ENCODE measurements at places on chromosomes 12 and 14.

GRCh38 chr14:52269100-52269499 is 1.6 kb downstream of the PTGDR start:
- no peak for DNase-seq

GRCh38 chr12:92506891-92507290 is 195.9 kb upstream of the PLEKHG7 start:
- DNase-seq = no peak

GRCh38 chr14:97802430-97803373 is 1005.5 kb downstream of the VRK1 start:
- DNase-seq = no peak

GRCh38 chr14:71060825-71061455 is 153.7 kb downstream of the PCNX1 start:
- DNase-seq = no peak

GRCh38 chr14:82999802-83000201 is 1466.1 kb upstream of the SEL1L start:
- DNase-seq = no peak

GRCh38 chr12:69998011-69998410 is 173.0 kb downstream of the MYRFL start:
- DNase-seq = no peak

DNA sequence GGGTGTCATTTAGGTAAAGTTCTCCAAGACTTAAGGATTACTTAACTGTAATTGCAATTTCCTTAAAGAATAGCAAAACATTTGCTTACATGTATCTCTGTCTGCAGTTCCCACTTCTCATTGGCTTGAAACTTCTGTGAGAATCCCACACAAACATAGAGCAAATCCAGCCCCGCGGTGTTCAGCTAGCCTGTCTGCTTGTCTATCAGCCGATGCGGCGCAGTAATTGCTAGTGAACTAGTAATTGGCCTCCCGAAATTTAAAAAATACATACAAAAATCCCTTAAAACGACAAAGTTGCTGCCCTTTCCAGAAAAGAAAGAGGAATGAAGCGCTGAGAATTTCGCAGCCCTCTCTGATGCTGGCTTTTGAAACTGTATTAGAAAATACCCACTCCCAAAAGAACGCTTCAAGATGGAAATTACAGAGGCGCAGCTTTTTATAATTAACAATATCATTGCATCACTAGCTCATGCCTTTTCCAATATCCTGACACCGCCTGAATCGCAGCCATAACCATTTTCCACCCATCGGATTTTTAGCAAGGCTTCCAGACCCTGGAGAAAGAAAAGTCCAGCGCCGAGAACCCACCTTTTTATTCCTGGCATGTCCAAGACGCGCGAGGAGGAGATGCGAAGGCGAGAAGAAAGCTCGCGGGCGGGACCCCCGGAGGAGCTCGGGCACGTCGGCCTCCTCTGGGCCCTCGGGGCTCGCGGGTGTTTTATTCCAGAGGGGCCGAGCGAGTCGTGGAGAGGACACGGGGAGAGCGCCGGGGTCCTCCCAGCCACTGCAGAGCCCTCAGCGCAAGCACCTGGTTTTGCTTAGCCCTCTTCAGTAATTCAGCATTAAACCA is 646 bp downstream of the FBLN5 start:
- DNase-seq = no peak

GRCh38 chr12:40832668-40833067 is 140.4 kb downstream of the CNTN1 start:
- DNase-seq = no peak

DNA sequence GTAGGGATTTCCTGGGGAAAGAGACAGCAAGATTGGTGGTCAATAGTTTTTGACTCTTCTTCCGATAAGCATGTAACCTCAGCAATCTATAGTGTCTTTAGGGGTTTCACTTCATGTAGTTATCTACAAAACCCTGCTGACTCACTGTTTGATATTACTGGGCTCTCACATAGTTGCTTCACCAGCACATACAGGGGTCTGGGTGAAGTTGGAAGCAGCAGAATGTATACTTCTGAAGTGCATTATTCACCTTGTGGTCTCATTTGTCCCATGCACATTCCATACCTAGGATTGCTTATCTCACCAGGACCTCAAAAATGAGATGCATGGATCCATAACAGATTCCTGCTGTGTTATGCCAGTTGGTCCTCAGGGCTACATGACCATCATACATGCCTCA is 280.0 kb downstream of the LRIG3 start:
- DNase-seq = no peak

GRCh38 chr12:26149968-26150500 is 25.2 kb upstream of the BHLHE41 start:
- DNase-seq = no peak

DNA sequence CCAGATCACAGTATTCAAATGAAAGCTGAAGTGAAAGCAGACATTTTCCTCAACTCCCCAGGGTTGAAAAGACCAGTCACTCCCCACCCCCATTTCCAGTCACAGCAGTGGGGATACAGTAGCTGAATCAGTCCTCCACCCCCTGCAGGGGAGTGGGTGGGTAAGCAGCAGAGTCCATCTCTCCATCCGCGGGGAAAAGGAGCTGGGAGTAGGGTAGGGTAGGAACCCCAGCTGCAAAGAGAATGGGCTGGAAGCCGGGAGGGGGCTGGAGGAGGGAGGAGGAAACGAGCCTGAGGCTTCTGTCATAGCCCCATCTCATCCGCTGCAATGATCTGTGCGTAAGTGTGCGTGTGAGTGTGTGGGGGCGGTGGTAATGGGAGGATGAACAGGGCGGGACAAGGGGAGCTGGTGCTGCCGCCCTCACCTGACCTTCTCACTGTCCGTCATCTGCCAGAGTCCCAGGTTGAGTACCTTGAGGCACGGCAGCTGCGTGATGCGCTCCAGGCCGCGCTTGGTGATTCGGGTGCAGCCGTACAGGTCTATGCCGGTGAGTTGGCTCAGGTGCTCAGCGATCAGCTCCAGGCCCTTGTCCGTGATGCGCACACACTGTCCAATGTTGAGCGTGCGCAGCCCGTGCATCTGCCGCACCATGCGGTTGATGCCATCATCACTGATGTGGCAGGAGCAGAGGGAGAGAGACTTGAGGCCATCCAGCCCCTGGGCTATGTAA is 1.8 kb downstream of the FBXL14 start:
- DNase-seq = peak; percentile 24

- peak; percentile 88 for DNase-seq
These were observed 28.2 kb upstream of the SMUG1 start for GRCh38 chr12:54216797-54217661.

- DNase-seq = no peak
These were observed 209.9 kb upstream of the HMGA2 start for GRCh38 chr12:65614259-65614889.

GRCh38 chr12:64633940-64634337 is 23.6 kb downstream of the RASSF3 start:
- DNase-seq = peak; percentile 50

DNA sequence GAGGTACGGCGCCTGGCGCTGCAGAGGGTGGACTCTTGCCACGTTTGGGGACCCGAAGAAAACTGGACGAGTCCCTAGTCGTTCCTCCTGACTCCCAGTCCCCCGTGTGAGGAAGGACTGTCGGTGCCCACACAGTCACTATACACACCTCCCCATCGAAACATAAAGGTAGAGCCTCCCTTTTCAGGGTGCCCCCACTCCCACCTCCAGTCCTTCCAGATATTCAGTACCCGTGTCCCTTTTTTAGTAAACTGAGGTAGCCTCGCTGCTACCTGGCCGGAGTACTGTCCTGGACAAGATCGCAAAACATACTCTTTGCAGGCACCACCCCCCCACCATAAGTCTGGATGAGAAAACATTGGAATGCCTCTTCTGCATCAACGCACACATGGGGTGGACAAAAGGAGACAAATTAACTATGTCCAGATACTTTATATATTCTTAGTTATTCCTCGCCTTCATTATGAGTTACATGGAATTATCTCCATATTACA is 610 bp upstream of the KMT2D start:
- no peak for DNase-seq

GRCh38 chr12:69123919-69124638 is 115.3 kb upstream of the CPSF6 start:
- no peak for DNase-seq

DNA sequence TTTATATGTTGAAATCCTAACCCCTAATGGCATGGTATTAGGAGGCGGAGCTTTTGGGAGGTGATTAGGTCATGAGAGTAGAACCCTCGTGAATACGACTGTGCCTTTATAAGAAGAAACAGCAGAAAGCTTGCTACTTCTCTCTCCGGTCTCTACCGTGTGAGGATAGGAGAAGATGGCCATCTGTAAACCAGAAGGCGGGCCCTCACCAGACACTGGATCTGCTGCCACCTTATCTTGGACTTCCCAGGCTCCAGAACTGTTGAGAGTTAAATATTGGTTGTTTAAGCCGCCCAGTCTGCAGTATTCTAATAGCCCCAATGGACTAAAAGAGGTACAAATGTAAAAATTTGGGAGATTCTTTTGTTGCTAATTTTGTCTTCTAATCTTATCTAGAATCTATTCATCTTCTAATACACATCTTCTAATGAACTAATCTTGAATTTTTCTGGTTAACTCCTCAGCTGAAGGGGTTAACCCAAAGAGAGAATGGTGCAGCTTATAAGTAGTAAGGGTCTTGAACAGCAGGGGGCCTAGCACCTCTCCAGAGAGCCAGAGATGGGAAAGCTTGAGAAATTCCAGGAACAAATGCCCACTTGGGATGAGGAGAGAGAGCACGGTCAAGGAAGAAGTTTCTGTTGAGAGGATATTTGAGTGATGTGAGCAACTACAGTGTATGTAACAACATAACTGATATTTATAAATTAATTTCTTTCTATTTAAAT is 264.0 kb upstream of the GRIP1 start:
- no peak for DNase-seq

GRCh38 chr14:106877517-106877916 is 1351.1 kb downstream of the TMEM121 start:
- no peak for DNase-seq

GRCh38 chr14:55973911-55974630 is 144.1 kb upstream of the PELI2 start:
- DNase-seq = no peak

DNA sequence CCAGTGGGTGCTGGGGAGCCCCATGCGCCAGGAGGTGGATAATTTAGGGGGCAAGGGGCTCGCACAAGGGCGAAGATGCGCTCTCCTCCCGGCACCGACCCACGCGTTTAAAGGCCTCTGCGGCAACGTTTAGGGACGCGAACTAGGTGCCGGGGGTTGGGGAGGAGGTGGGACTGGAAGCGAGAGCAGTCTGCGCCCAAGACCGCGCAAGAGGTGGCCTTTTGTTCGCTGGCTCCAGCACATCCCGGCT is 1.3 kb downstream of the SLC38A1 start:
- no peak for DNase-seq

DNA sequence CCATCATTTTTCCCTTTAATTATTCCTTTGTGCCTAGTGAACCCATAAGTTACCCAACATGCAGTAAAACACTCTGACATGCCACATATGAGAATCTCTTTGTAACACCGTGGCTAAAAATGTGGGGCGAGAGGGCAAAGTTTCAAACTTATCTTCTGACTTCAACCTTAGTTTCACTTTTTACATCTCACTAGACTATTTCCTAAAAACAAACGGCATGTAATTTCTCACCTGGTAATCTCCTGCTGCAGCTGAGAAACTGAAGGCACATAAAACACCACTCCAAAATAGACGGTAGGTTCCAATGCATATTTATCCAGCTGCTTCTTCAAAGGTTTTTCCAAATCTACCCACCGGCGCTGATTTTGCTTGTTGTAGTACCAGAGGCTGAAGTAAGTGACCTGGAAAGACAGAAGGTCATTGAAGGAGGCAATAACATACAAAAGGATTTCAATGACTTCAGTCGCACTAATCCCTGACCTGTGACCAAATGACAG is 37.9 kb downstream of the PTPN21 start:
- no peak for DNase-seq

DNA sequence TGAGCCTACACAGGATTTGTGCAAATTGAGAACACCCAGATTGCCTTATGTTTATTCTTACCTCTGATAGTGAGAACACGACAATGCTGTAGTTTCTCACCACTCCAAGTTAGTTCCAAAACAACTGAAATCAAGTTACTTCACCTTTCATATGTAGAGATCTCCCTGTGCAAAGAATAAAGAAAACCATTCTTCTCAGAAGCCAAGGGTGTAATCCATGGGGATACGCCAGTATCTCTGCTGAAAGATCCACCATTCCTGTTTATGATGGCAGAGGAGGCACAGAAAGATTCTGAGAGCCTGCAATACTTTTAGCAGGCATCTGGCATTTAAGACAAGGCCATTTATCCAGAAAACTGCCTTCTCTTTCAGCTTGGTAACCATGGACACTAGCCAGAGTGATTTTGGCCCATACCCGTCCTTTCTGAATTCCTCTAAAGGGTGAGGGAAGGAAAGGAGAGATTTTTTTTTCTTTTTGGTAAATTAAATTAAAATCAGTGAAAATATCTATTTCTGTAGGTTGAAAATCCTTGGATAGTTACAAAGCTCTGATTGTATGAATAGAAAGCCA is 355.4 kb upstream of the FAR2 start:
- DNase-seq = no peak

DNA sequence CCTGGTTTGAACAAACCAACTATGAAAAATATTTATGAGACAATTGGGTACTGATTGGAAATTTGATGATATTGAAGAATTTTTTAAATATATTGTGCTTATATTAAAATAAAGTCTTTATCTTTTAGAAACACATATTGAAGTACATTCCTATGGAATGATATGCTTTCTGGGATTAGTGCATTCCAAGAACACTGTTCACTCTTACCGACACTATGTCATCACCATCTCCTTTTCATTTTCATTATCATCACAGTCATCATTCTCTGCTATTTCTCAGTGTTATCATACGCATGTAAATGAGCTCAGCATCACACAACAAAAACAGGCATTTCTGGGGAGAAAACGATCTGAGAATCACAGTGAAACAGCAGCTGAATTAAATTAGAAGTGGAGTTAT is 513.3 kb upstream of the CCDC196 start:
- no peak for DNase-seq

DNA sequence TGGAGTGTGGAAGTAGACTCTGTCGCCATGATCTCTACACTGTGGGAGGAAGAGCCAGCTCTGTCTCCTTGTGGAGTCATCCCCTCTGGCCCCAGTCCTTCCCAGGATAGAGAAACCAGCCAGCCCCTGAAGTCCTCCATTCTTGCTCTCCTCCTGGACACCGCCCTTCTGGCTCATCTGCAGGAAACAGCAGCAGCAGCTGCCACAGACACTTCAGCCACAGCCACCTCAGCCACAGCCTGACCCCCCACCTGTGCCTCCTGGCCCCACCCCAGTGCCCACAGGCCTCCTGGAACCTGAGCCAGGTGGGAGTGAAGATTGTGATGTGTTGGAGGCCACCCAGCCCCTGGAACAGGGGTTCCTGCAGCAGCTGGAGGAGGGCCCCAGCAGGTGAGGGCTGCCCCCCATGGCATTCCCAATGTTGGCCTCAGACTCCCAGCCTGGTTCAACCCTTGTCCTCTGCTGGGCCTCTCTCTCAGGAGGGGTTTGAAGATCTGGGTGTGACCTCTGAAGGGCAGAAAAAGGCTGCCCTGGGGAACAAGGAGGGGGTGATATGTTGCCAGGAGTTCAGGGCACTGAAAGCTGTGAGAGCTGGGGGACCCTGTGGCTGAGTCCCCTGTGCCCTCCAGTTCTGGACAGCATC is 10.5 kb downstream of the PRPF40B start:
- no peak for DNase-seq

- peak; percentile 40 for DNase-seq
These were observed 55.6 kb upstream of the CDKL1 start for GRCh38 chr14:50452296-50452695.

Measured in NCI-H446 (cell line).